ENCODE measurements at places on chromosomes 7 and 10. TPM values are rescaled to one million over a fixed set of nuclear protein-coding genes. Genes with fewer than 3 reads are reported as not detected.

The C10orf53 gene
- not detected for total RNA-seq

The PRRT4 gene
- total RNA-seq: not detected

DNA sequence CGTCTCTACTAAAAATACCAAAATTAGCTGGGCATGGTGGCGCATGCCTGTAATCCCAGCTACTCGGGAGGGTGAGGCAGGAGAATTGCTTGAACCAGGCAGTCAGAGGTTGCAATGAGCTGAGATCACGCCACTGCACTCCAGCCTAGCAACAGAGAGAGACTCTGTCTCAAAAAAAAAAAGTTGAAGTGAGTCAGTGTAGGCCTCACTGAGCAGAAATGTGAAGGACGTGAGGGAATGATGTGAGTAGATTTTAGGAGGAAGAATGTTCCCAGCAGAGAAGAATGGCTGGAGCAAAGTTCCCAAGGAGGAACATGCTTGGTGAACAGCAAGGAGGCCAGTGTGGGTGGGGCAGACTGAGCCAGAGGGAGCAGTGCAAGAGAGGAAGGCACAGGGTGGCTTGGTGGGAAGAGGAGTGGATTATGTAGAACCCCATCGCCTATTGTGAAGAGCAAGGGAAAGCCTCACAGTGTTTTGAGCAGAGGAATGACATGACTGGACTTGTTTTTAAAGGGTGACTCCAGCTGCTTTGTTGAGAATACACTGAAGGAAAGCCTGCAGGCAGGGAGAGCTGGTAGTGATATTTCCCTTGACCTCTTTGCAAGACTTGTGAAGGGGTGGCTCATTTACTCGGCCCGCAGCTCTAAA, 708.7 kb downstream of the SUGCT start:
- DNase-seq: peak; percentile 45

- DNase-seq: no peak
Observed at GRCh38 chr10:1185911-1186682, 129.9 kb downstream of the WDR37 start.

DNA sequence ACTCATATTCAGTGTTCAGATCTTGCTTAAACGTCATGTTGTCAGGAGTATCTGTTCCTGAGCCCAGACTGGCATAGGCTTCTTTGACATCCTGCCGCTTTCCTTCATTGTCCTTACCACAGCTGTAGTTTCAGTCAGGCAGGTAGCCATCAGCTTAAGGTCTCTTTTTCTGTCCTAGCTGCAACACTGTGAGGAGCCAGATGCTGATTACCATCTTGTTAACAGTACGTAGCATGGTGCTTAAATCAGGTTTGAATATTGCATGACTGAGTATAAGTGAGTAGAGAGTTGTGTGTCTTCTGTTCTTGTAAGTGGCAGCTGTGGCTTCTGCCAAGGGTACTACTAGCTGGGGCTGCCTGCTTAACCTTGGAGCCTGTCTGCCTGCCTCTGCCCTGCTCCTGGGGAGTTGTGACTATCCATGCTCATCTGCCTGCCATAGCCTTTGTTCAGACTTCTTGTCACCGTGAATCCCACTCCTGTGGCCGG, 92.6 kb downstream of the MAPK8 start:
- DNase-seq: no peak

DNA sequence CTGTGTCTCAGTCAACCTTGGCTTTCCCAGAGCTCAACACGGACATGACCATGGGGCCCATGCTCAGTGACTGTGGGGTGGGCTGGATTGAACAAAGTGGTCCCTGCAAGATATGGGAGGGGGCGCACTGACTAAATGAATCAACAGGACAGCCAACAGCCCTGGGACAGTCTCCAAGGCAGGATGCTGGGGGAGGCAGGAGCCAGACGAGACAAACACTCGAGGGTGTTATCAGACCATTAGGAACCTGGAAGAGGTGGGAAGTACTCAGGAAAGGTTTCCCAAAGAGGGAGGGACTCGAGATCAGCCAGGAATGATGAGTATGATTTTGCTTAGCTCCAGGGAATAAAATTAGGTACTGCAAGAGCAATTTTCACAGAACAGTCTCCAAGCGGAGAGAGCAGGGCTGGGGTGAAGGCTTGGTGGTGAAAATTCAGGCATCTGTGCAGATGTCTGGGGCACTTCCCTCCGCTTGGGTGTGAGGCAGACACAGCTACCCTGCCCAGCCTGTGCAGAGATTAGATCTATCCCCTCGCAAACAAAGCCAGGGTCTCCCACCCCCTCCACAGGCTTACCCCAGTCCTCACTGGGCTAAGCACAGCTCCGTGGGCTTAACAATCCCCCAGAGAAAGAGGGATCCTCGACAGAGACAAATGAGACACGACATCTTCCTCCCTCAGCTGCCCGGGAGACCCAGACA, 261.1 kb upstream of the ZMIZ1 start:
- DNase-seq: no peak

DNA sequence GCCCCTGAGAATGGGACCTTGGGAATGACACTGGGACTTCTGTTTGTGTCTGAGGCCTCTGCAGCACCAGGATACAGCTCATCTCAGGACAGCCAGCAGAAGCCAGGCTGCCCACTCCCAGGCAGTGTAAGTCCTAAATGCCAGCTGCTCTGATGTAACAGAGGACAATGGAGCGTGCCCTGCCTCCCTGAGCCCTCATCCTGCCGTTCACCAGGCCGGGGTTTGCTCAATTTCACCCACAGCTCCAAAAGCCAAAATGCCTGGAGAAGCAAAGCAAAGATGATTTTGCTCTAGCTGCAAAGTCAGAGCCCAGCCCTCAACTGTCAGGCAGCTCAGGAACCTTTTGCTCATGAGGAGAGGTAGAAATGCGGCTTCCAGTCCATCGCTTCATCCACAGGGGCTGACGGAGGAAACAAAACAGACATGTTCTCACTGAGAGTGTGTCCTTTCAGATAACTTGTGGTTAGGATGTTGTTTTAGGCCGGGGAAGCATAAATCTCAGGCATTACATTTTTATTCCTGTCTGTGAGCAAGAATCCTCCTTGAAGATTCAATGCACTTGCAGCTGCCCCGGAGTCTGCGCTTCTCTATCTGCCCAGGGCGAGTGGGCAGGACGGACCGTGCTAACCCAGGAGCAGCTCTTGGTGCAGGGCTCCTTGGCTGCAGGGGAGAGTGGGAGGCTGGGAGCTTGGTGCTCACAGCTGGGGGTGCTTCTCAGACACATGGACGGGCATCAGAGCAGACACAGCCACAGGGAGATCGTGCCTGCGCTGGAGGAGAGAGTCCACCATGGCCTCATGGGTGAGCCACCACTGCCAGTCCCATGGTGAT, 83.2 kb upstream of the CHST15 start:
- no peak for DNase-seq

- no peak for DNase-seq
Observed at GRCh38 chr7:150852371-150852905, at the start of gene AOC1. Gene AOC1 (plus strand): TSS chr7:150852517. CDS start chr7:150856471, 3,954 bp downstream.

All from IMR-90 (cell line).